ENCODE measurements at places on chromosomes 6 and 20. TPM values are rescaled to one million over a fixed set of nuclear protein-coding genes. Genes with fewer than 3 reads are reported as not detected.

The OR12D3 gene
- total RNA-seq = not detected

The SHLD1 gene
- 7.0 TPM for total RNA-seq

The CASS4 gene
- 37.0 TPM for total RNA-seq

- no peak overlapping the region for H3K27ac ChIP-seq
- no peak overlapping the region for H3K4me3 ChIP-seq
- DNase-seq = no peak
- no peaks in the 10 kb centered on the region for H3K27me3 ChIP-seq
- H3K4me1 ChIP-seq = no peaks in the 10 kb centered on the region
Observed at GRCh38 chr6:14771016-14771415, 474.9 kb upstream of the JARID2 start.

DNA sequence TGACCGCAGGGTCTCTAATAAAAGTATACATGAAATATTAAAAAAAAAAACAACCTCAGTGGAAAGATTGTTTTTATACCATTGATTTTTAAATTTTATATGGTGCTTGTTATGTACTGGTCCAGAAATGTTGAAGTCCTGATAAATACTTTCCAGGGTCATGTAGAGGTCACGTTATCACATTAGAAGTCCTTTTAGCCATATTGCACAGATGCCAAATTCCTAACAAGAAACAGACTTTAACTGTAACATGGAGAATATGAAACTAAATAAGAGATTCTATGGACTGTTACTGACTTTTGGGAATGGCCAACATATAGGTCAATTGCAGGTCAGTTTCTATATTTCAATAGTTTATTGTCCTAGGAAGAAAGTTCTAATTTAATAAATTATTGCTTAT lies 89.0 kb downstream of the ADGRB3 start:
- no peaks in the 10 kb centered on the region for H3K27me3 ChIP-seq
- H3K4me3 ChIP-seq = no peak overlapping the region
- no peaks in the 10 kb centered on the region for H3K36me3 ChIP-seq
- no peak overlapping the region for H3K27ac ChIP-seq
- DNase-seq = no peak

DNA sequence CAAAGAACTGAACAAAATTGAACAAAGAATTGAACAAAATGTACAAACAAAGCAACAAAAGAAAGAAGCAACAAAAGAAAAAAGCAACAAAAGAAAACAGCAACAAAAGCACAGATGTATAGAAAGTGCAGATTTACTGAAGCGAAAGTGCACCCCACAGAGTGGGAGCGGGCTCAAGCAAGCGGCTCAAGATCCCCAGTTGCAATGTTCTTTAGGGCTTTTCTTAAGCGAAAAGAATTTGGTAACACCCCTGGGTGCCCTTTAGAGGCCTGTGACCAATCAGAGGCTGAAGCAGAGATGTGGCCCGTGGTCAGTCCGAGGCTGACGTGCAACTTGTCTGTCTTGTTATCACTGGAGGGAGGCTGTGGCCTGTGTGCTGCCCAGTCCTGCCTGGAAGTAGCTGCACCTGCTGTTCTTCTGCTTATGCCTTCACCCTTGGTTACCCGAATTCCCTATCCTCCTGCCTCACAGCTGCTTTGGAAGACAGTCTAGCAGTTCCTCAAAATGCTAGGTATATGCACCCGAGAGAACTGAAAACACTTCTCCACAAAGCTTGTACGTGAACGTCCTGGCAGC lies 13.2 kb upstream of the KIF25 start:
- H3K4me3 ChIP-seq = no peak overlapping the region
- no peaks in the 10 kb centered on the region for H3K27me3 ChIP-seq
- no peak for DNase-seq
- no peaks in the 10 kb centered on the region for H3K36me3 ChIP-seq
- no peaks in the 10 kb centered on the region for H3K4me1 ChIP-seq
- H3K27ac ChIP-seq = no peak overlapping the region

GRCh38 chr20:45337367-45338120 lies 10.7 kb downstream of the SDC4 start:
- no peaks in the 10 kb centered on the region for H3K27me3 ChIP-seq
- H3K27ac ChIP-seq = no peak overlapping the region
- DNase-seq = no peak
- no peak overlapping the region for H3K4me3 ChIP-seq
- no peaks in the 10 kb centered on the region for H3K4me1 ChIP-seq

- H3K27ac ChIP-seq = no peak overlapping the region
- peaks cover 52% of the 10 kb centered on the region for H3K36me3 ChIP-seq
- H3K27me3 ChIP-seq = no peaks in the 10 kb centered on the region
- no peak overlapping the region for H3K4me3 ChIP-seq
- peaks cover 5% of the 10 kb centered on the region for H3K4me1 ChIP-seq
- DNase-seq = no peak
Observed at GRCh38 chr20:33709398-33709797, 10.7 kb downstream of the PXMP4 start.

GRCh38 chr6:88843040-88843439 lies 120.4 kb downstream of the RNGTT start:
- no peaks in the 10 kb centered on the region for H3K27me3 ChIP-seq
- no peaks in the 10 kb centered on the region for H3K4me1 ChIP-seq
- DNase-seq = no peak
- H3K4me3 ChIP-seq = no peak overlapping the region
- H3K27ac ChIP-seq = no peak overlapping the region
- peaks cover 10% of the 10 kb centered on the region for H3K36me3 ChIP-seq

GRCh38 chr6:18503593-18504231 lies 116.6 kb downstream of the RNF144B start:
- no peak overlapping the region for H3K27ac ChIP-seq
- no peak overlapping the region for H3K4me3 ChIP-seq
- peak; percentile 17 for DNase-seq

- H3K27me3 ChIP-seq = peaks cover 9% of the 10 kb centered on the region
- H3K4me3 ChIP-seq = no peak overlapping the region
- no peaks in the 10 kb centered on the region for H3K36me3 ChIP-seq
- no peaks in the 10 kb centered on the region for H3K4me1 ChIP-seq
Observed at GRCh38 chr6:29561606-29562181, 2.2 kb upstream of the UBD start.

Data from CD4-positive, alpha-beta T cell (primary cell).